ENCODE measurements at places on chromosomes 1 and 21.

DNA sequence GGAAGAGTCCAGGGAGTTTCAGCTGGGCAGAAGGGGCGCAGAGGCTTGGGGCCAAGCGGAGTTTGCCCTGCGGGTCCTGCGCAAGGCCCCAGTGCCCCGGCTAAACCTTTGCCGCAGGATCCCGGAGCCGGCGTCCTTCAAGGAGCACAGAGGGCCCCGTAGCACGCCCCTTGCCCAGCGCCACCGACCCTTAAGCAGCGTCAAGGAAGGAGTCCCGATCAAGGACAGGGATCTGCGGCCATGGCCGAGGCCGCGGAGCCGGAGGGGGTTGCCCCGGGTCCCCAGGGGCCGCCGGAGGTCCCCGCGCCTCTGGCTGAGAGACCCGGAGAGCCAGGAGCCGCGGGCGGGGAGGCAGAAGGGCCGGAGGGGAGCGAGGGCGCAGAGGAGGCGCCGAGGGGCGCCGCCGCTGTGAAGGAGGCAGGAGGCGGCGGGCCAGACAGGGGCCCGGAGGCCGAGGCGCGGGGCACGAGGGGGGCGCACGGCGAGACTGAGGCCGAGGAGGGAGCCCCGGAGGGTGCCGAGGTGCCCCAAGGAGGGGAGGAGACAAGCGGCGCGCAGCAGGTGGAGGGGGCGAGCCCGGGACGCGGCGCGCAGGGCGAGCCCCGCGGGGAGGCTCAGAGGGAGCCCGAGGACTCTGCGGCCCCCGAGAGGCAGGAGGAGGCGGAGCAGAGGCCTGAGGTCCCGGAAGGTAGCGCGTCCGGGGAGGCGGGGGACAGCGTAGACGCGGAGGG lies 520 bp downstream of the CLIC6 start:
- no peak for DNase-seq

DNA sequence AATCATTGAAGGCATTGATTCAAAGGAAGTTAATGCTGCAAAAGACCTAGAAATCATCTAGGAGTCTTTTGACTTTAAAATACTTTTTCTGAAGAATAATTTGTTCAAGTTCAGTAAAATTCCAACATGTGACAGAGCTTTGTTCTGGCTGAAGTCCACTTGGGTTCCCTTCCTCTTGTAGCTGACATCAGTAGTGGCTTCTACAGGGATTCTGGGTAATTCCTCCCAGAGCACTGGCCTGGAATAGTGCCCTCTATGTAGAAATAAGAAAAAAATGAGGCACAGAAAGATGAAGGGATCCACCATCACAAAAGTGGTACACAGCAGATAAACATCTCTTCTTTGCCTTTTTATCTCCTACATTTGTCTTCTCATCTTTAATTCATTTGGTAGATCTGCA lies 548.1 kb downstream of the LTN1 start:
- DNase-seq = no peak

- no peak for DNase-seq
Measured at GRCh38 chr1:117013309-117013858, 11.8 kb downstream of the CD101 start.

DNA sequence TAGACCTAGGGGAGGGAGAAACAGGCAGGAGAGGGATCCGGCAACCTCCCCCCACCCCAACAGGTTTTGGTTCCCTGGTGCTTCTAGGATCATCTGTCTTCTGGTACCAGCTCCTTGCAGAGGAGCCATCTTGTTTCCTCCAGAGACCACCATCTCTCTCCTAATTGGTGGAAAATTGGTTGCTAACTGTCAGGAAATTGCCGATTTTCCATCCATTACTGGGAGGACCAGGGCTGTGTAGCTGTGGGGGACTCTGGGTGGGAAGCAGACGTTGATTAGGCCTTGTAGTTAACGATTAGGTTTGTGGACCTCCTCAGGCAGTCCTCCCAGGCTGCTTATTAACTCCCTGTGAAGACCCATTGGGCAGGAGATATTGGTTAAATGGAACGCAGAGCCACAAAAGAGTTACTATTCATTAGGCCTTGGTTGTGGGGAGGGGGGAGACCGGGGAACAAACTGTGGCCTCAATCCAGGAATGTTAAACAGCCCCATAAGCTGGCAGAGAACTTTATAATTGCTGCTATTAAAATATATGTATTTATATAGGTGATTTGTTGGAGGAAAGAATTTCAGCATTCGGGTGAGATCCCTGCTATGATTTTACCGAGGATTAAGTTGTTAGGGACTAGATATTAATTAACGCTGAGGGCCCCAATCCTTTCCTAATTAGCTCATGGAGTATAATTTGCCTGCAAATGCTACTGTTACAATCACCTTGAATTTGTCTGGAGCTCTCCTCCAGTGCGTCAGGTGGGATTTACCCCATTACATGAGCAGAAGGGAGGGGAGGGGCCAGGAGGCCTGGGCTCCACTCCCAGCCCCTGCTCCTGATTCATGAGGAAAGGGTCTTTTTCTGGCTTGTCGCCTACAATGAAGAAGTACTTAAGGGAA lies 61.2 kb upstream of the TRABD2B start:
- no peak for DNase-seq

- no peak for DNase-seq
Measured at GRCh38 chr1:6447016-6447817, 18.8 kb downstream of the TNFRSF25 start.

- peak; percentile 66 for DNase-seq
Measured at GRCh38 chr1:25879675-25880074, 4.2 kb upstream of the PAQR7 start.

GRCh38 chr1:2459757-2460156 lies 16.3 kb upstream of the PLCH2 start:
- DNase-seq = no peak

DNA sequence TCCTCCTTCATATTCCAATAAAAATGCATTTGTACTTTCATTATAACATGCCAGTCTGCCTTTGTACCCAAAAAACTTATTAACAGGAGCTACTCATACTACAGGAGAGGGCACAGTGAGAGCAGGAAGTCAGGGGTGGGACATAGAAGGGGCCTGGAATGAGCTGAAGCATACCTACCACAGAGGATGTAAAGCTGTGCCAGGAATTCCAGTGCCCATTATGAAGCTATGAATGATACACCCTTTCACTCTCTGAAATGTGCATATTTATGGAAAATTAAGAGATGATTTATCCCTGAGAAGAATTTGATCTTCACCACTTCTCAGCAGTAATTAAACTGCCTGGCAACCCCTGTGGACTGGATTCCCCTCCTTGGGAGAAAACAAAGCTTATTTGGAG lies 65.8 kb downstream of the ATP5PO start:
- DNase-seq = no peak

DNA sequence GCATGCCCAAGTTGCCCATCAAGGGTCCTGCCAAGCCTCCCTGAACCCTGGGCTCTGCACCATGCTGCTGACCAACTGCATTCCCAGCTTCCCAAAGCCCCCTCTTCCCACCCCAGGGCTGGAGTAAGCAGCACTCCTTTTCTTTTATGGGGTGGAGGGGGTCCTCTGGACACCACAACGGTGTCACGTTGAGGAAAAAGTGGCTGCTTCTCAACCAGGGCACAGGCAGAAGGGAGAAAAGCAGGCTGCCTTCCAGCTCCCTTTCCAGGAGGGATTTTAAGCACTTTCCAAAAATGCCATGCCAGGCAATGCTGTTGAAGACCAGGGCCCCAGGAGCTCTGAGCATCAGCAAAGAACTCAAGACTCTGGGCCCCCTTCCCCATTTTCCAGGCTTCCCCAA lies 691 bp downstream of the RIMS3 start:
- DNase-seq = no peak

DNA sequence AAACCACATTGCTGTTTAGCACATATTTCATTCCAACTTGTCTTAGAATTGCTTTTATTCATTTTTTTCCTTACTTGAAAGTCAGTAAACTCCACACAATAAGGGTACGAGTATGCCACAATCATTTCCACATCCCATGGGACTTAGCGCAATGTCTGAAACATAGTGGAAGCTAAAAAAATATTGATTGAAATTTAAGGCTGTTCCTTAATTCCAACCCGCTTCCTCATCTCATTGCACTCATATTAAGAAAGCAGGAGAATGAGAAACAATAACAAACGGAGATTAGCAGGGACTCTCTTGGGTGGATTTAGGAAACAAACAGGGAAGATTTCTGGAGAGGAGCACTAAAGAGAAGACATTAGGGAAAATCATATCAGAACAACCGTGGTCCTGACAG lies 39.3 kb upstream of the RGS4 start:
- DNase-seq = no peak

- no peak for DNase-seq
Measured at GRCh38 chr1:91751275-91751674, 134.7 kb downstream of the TGFBR3 start.

DNA sequence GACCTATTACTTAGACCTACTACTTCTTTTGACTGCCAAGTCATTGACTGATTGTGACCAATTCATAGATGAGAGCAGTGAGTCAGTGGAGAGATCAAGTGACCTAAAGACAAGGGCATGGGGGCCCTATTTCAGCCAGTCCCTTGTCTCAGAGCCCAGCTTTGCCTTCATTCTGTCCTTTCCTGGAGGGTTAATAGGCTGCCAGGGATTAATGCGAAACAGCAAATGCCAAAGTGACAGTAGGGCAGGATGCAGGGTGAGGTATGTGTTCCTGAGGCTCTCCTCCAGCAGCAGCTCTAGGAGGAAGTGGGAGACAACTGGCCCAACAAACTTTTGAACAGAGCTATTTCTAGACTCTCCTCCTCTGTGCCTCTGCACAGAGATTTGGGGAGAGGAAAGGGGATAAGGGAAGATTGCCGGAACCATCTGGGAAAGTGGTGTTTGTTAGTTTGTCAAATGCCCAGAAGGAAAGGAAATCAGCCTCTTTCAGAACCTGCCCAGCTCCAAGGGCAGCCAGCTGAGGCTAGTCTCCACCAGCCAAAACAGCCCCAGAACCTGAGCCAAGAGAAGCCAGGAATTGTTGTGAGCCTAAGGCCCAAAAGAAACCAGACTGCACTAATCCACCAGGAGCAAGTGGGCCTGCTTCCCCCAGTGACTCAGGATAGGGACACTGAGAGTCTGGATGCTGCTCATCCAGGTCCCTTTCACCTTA lies 4.9 kb upstream of the S100A3 start:
- no peak for DNase-seq

DNA sequence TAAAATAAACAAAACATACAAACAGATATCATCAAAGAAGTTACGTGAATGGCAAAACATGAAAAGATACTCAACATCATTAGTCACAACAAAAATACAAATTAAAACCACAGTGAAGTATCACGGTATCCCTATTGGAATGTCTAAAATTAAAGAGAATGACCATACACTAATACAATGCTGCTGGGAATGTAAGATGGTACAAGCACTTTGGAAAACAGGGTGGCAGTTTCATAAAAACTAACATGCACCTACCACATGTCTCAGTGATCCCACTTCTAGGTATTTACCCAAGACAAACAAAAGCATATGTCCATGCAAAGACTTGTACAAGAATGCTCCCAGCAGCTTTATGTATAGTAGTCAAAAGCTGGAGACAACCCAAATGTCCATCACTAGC lies 69.1 kb downstream of the HSF2BP start:
- no peak for DNase-seq

Data from K562 (cell line).